ENCODE measurements at places on chromosomes 7 and 10.

- DNase-seq = no peak
Measured at GRCh38 chr7:102081244-102081627, 205.4 kb upstream of the SH2B2 start.

- DNase-seq = no peak
Measured at GRCh38 chr7:73706126-73707044, 13.1 kb downstream of the STX1A start.

DNA sequence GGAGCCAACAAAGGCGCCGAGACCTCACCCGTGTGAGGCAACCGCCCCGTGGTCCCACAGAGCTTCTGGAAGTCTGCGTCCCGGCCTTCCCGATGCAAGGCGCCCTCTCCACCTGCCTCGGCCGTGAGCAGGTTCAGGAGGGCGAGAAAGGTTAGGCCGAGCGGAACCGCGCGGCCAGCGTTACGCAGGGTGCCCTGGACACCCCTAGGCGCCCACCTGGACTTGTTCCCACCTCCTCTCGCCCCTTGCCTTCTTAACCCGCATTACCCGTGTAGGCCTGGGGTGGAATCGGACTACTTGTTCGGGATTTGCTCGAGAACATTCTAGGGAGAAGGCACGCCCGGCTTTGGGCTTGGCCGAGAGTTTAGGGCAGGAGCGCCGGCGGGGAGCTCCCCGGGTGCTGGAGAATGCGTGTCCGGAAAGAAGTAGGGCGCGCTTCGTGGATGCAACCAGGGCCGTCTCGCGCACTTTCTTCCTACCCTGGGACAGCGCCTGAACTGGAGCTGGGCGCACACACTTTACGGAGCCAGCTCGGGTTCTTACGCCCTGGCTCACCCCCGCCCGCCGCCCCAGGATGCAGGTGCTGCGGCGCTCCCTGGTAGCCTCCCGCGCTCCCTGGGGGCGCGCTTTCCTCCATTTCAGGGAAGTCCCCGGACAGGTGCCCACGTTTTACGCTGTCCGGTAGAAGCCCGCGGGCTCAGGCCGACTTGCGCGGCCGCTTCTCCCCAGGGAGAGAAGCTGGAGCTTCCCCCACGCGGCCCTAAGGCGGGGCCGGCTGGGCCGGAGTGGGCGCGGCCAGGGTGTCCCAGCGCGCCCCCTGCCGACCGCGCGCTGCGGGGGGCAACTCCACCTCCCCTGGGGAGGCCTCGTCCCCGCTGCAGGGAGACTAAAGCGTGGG lies 74.5 kb downstream of the INSIG1 start:
- no peak for DNase-seq

- DNase-seq = no peak
Measured at GRCh38 chr10:4067931-4068561, 283.0 kb upstream of the KLF6 start.

All from NK-92 treated with Interleukin-12 subunit alpha and Interleukin-12 subunit beta, amount 100 ng/mL, for 24 hours (cell line).